ENCODE measurements at places on chromosomes 5 and 9.
A peak's percentile ranks its signal among the peaks of the same experiment; 100 is the strongest.

DNA sequence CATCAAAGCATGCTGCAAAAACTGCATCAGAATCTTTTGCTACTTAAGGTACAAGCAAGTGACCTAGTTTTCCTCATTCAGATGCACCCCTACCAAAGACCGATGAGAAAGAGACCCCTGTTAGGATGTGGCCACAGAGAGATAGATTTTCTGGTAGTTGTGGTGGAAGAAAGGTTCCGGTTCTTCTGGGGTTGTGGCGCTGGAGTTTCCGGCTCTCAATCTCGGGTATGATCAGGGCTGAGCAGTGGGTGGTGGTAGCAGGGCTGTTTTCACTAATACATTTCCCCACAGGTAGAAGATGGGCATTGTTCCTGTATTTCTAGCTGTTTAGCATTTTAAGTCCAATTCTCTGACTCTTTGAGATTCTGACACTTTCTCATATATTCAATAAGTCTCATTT, 58.4 kb downstream of the PCSK1 start:
- no peak for DNase-seq

DNA sequence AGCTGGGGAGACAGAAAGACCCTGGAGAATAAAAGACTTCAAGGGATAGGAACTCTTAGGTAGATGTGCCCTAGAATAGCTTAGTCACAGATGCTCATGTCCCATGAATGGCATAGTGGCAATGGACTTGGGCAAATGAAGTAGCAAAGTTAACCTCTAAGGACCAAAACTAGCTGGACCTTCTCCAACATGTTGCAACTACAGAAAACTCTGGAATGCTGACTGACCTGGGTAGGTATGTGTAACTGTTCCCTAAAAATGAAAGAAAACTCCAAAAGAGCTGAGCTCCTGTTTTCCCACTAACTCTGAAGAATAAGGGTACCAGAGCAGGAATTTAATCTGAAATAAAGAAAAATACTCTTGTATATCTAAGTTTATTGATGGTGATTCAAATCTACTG, 12.5 kb upstream of the LPAR1 start:
- DNase-seq: no peak

DNA sequence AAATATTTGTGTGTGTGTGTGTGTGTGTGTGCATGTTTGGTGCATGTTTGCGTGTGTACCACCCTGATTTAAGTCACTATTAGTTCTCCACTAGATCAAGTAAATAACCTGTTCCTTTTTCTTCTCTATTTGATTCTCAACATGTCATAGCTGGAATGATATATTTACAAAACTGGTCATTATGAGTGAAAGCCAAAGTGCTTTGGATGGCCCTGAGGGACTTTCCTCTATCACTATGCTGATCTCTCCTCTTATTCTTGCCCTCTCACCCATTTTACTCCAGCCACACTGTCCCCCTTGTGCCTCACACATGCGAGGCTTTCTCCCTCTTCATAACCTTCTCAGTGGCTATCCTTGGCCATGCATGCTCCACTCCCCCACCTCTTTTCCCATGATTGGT, 144.6 kb upstream of the NMUR2 start:
- peak; percentile 11 for DNase-seq

- DNase-seq: no peak
Measured at GRCh38 chr9:86340356-86341006, 13.7 kb downstream of the TUT7 start.

GRCh38 chr5:1806974-1807373, 5.8 kb downstream of the NDUFS6 start:
- DNase-seq: no peak

GRCh38 chr5:174323878-174324281, 278.4 kb downstream of the NSG2 start:
- DNase-seq: peak; percentile 66

DNA sequence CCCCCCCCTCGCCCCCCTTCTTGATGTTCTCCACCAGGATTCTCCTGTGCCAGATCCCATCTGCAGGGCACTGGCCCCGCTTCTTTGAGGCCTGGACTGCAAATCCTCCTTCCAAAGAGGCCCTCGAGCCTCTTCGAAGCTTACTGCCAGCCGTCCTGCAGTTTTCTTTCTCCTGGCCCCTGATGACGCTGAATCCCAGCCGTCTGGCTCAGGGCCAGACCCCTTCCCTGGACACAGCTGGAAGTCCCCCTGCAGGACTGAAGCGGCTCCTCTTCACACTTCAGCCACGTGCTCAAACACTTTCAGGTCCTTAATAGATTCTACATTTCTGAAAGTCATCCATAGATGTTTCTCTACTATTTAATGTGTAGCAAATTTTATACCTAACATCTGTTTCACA, 121.5 kb downstream of the EHMT1 start:
- no peak for DNase-seq

DNA sequence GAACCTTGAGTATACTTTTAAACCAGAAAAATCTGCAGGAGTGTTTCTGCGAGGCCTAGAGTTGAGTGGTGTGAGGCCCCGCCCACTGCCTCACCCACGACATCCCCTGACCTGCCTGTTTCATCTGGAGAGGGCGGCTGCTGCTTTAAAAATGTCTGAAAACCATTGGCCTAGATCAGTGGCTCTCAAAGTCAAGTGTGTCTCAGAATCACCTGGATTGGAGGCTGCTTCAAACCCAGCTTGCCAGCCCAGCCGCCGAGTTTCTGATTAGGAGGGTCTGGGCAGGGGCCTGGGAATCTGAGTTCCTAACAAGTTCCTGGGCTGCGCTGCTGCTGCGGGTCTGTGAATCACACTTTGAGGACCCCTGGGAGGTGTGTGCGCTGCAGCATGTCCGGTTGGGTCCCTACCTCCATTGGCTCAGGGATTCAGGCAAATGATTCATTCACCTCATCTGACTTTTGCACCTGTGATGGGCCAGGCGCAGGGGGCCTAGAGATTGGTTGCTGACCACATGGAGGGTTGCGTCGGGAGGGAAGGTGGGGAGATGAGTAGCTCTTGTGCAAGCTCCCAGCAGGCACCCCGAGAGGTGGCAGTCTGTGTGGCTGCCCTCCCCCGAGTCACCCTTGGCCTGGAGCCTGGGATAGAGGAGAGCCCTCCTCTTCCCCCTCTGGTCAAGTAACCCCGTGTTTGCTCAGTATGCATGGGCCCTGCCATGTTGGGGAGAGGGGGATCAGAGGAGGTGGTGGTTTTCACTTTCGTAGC, 27.6 kb upstream of the HMCN2 start:
- no peak for DNase-seq

GRCh38 chr9:132810314-132810713, 67.8 kb downstream of the AK8 start:
- DNase-seq: no peak

DNA sequence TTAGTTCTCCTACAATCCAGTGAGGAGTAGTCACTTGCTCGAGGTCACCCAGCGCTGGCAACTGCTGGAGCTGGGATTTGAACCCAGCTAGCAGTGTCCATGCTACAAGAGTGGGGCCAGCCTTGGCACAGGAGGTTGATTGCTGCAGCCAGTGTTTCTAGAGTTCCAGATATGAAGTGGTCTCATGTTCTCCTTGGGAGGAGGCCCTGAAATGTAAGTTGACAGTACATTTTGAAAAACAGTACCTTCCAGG, 802 bp downstream of the CCDC107 start:
- DNase-seq: no peak

- DNase-seq: no peak
Measured at GRCh38 chr5:66617226-66617861, 21.2 kb downstream of the MAST4 start.

- DNase-seq: no peak
Measured at GRCh38 chr5:150562832-150563231, 54.9 kb downstream of the NDST1 start.

DNA sequence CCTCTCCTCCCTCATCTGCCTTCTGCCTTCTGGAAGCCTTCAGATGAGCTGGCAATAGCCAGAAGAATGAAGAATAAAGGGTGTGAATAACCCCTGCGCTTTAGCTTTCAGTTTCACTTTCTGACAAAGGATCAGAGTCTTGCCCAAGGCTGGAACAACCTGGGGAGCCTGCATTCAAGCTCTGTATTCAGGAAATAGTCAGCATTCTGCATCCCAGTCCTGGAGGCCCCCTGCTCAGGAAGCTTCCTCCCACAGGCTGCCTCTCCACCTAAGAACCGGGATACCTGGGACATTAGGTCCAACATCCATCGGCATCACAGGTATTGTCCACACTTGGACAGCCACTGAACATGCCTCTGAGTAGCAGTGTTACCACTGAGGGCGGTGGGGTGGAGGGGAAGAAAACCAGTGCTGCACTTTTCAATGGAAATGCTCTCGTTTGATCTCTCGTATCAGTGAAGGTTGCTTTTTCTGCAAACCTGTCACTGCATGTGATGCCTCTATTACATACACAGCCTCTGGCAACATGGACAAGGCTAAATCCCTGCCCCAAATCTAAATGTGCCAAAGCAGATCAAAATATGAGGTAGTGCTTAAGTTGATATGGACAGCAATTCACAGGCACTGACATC, 39.8 kb upstream of the ACO1 start:
- DNase-seq: no peak

DNA sequence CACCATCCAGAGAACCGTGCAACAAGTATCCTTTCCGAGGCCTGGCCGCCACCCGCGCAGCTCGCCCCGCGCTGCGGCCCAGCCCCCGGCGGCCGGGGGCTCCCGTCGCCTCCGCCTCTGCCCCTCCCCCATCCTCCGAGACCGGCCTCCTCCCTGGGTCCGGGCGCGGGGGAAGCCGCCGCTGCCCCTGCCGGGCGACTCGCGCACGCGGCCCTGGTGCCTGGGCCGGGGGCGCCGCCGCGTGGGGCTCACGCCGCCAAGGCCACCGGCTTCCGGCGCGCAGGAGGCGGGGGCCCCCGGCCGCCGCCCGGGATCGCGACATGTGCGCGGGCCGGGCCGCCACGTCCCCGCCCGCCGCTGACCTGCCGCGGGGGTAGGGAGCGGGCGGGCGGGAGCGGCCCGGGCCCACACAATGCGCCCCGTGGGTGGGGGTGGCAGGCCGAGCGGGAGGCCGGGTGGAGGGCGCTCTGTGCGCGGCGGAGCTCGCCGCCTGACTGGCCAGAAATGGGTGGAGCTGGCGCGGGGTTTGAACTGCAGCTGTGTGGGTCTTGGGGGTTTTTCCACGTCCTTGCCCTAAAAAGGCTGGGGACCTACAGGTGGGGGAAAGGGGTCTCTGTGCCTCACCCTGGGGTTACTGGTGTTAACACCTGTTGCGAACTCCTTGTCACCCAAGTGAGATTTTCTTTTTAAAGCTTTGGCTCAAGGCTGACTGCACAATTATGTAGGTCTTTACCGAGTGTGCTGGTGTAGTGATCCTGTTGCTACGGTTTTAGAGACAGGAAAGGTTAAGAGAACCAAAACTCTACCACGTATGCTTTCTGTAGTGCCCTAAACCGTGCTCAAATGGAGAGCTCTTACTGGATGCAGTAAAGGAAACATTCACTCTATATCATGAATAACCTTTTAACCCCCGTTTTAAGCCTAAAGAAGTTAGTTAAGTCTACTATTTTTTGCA, 32.3 kb downstream of the TNPO1 start:
- DNase-seq: peak; percentile 66

All from GM13976 (cell line).